CD8-positive, alpha-beta memory T cell (primary cell): ENCODE measurements at places on chromosomes 11 and 22. TPM values are rescaled to one million over a fixed set of nuclear protein-coding genes. Genes with fewer than 3 reads are reported as not detected.

DNA sequence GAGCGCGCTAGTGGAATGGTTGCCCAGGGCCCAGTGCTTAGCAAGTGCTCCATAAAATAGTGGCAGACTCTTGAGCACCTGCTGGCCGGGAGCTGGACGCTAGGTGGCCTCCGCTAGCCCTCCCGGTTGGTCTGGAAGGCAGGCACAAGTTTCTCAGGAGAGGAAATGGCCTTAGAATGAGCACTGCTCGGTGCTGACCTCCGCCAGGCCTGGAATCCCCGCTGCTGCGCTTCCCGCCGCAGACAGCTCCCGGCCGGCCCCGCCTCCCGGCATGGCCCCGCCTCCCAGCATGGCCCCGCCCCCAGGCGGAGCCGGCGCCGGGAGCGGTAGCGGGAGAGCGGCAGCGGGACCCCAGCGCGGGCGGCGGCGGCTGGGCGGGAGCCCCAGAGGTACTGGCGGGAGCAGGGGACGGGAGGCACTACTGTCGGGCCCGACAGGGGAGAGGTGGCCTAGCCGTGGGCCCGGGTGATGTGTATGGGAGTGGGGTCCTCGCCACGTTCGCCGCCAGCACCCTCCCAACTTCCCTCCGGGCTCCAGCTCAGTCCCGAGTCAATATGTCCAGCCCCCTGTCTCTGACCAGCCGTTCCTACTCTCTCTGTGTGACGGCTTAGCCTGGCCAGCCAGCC lies at the start of gene SIPA1:
Gene SIPA1 (plus strand): TSS at position 308 of the 626 bp plus-strand sequence. CDS start 2,821 bp downstream, outside the sequence.
- H3K27ac ChIP-seq = peak within 1 kb of the TSS; percentile 98
- H3K36me3 ChIP-seq = peaks cover 24% of the 10 kb centered on the region
- no peaks in the 10 kb centered on the region for H3K27me3 ChIP-seq
- peak within 1 kb of the TSS; percentile 81 for H3K4me3 ChIP-seq
- DNase-seq = peak; percentile 76

The ANO9 gene
- 26.4 TPM for total RNA-seq

DNA sequence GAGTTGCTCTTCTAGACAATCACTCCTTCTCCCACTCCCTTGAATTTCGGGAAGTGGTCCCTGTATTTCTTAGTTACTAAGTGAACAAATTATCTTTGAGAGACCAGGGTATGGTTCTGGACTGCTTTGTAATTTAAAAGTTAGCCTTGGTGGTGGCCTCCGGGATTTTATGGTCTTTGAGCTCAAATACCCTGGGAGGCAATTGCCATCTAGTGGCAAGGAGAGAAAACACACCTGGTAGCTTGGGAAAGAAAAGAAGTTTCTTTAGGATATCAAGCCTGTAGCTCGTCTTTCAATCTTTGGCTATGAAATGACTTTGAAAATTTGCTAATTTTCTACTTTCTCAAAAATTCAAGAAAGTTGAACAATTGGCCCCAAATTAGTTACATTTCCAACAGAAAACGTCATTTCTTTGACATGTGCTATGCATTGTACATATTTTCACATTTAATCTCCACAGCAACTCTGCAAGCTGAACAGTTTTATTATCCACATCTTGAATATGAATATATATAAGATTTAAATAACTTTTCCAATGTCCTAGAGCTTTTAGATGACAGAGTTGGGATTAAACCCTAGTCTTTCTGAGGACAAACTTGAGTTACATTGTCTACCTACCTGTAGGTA lies 39.1 kb downstream of the MMP27 start:
- H3K4me1 ChIP-seq = no peaks in the 10 kb centered on the region
- no peak overlapping the region for H3K4me3 ChIP-seq
- no peak overlapping the region for H3K27ac ChIP-seq

GRCh38 chr11:3382613-3383285 lies 3.8 kb upstream of the ZNF195 start:
- H3K4me3 ChIP-seq = no peak overlapping the region
- no peak for DNase-seq
- no peak overlapping the region for H3K27ac ChIP-seq
- H3K4me1 ChIP-seq = peaks cover 10% of the 10 kb centered on the region

The RCOR2 gene
- 0.11 TPM for total RNA-seq

GRCh38 chr11:57269571-57270021 lies 32.5 kb upstream of the APLNR start:
- H3K4me1 ChIP-seq = no peaks in the 10 kb centered on the region
- H3K36me3 ChIP-seq = no peaks in the 10 kb centered on the region
- H3K27ac ChIP-seq = no peak overlapping the region
- DNase-seq = no peak
- H3K27me3 ChIP-seq = no peaks in the 10 kb centered on the region
- H3K4me3 ChIP-seq = no peak overlapping the region

GRCh38 chr11:95483339-95483738 lies 252.3 kb upstream of the SESN3 start:
- no peaks in the 10 kb centered on the region for H3K36me3 ChIP-seq
- no peak for DNase-seq
- no peaks in the 10 kb centered on the region for H3K4me1 ChIP-seq
- no peak overlapping the region for H3K27ac ChIP-seq
- H3K4me3 ChIP-seq = no peak overlapping the region
